ENCODE measurements at places on chromosomes 4 and X.

GRCh38 chr4:25552580-25553271 lies 102.9 kb upstream of the SLC34A2 start:
- no peak for DNase-seq

GRCh38 chrX:138001226-138001625 lies 435.3 kb downstream of the ZIC3 start:
- DNase-seq, result no peak

DNA sequence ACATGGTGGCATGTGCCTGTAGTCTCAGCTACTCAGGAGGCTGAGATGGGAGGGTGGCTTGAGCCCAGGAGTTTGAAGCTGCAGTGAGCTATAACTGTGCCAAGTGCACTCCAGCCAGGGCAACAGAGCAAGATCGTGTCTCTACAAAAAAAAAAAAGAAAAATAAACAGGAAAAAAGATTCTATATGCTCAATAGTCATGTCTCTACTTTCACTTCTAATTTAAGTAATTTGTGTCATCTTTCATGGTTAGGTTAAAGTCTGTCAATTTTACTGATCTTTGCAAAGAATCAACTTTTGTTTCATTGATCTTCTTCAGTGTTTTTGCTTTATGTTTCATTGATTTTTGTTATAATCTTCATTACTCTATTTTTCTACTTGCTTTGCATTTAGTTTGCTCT lies 106.2 kb upstream of the MAB21L2 start:
- DNase-seq, result no peak

GRCh38 chrX:19649226-19649995 lies 134.1 kb upstream of the MAP3K15 start:
- DNase-seq, result no peak

DNA sequence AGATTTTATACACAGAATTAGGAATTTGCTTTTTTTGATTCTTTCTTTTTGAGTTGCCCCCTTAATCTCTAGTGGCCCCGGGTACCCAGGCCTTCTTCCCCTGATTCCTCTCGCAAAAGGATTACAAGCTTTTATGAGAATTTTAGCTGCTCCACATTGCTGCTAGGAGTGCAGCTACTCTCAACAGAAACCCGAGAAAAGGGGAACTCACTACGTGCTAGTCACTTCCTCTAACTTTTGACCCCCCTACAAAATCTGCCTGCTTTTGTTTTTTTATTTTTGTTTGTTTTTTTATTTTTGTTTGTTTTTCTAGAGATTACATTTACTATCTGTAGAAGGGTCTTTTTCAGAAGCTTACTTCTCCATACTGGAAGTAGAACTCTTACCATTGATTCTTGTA lies 64.1 kb downstream of the ZNF81 start:
- no peak for DNase-seq

DNA sequence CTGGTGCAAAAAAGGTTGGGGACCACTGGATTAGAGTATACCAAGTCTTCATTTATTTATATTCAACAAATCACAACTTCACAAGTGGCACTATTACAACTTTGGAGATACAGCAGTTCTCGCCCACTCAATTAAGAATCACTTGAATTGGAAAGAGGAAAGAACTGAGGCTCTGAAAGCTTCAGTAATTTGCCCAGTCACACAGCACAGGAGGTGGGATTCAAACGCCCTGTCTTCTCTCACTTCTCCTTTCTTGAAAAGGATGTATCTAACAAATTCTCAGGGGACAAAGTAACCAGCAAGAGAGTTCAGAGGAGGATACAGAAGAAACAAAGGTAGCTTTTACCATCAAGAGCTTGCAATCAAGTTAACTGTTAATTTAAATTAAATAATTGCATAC lies 12.4 kb downstream of the SMIM14 start:
- peak; percentile 61 for DNase-seq

DNA sequence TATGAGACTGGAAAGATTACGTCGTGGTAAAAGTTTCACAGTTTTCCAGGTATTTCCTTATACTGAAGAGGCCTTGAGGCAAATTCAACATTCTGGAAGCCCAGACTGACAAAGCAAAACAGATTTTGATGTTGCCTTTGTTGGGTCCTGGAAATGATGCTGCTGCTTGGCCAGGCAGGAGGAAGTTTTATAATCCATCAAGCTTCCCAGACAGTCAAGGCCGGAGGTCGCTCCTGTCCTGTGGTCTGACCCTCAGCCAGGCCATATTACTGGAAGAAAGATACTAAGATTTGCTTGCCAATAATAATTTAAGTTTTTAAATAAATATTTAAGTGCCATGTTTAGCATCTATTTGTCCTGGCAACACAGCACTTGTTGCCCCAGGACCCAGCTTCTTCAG lies 63.4 kb downstream of the TAPT1 start:
- DNase-seq, result no peak

DNA sequence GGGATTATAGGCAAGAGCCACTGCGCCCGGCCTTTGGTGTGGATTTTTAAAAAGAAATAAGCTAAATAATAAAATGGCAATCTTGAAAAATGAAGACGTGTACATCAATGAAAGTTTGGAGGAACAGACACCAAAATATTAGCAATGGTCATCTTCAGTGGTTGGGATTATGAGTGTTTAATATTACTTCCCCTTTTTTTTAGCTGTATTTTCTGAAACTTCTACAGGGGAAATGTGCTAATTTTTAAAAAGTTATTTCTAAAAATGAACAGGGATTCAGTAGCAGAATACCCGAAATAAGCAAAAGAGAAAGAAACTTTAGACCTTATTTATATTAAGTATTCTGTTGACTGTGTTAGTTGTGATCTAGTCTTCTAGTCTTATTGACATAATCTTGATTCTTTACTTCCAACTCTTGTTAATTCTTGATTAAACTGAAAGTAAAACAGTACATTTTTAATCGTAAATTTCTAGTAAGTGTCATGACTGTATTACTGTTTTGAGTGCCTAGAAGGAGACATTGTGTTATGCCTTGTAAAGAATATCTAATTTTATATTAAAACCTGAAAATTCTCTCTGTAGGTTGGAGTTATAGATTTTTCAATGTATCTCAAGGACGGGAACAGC lies 51.3 kb downstream of the RUFY3 start:
- no peak for DNase-seq

DNA sequence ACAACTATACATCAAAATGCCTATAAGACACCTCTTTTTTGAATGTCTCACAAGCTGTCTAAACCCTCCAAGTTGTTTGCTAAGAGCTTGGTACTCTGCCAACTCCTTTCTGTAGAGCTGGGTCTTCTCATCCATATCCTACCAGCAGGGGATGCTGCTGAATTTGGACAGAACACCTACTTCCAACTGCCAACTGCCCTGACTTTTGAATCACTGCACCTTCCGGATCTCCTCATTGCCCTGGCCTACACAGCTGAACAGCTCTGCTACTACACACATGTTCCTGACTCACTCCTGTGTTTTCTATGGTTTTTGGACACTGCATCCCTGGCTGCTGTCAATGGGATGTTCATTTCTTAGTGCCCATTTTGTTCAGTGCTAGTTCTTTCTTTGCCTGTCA lies 18.7 kb downstream of the FAM184B start:
- DNase-seq, result no peak

- DNase-seq, result no peak
These were observed 99.1 kb downstream of the MAML3 start for GRCh38 chr4:140054861-140055260.

GRCh38 chr4:75729836-75730235 lies 5.5 kb downstream of the USO1 start:
- DNase-seq, result no peak
